ENCODE measurements at places on chromosomes 6 and 20. TPM values are rescaled to one million over a fixed set of nuclear protein-coding genes. Genes with fewer than 3 reads are reported as not detected.

Gene ADGRF4
- 0.10 TPM for total RNA-seq

Gene SS18L1
- 17.1 TPM for total RNA-seq

Gene CRIP3
- total RNA-seq, result not detected

Gene DOK5
- total RNA-seq, result 1.5 TPM

Gene NR2E1
- total RNA-seq, result not detected

Gene DHX35
- 7.2 TPM for total RNA-seq

Gene CDSN
- total RNA-seq, result not detected

GRCh38 chr6:51531623-51532022 lies 555.8 kb downstream of the PKHD1 start:
- DNase-seq, result no peak

GRCh38 chr20:47237715-47238114 lies 118.8 kb downstream of the ZMYND8 start:
- no peak for DNase-seq

GRCh38 chr6:167847936-167848335 lies 21.2 kb downstream of the AFDN start:
- no peak for DNase-seq

DNA sequence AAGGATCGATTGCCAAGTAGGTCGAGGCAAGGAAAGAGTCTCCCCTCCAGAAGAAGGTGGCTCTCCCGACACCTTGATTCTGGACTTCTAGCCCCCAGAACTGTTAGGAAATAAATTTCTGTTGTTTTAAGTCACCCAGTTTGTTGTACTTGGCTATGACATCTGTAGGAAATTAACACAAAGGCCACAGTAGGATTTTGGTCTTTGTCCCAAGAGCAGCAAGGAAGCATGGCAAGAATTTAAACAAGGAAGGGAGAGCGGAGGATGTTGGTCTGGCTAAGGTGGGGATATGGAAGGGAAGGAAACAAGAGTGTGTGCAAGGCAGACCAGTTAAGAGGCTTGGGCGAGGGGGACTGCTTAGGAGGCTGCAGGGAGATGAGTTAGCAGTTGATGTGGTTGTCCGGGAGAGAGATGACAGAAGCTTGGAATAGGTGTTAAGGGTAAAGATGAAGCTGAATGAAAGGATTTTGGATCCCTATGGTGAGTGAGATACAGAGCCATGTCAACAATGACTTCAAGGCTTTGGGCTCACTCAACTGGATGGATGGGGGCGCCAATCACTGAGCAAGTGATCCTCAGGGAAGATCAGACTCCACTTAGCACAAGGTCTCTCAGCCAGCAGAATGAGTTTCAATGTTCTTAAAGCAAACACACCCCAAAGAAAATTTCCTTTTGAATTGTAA lies 140.5 kb upstream of the ZNF217 start:
- no peak for DNase-seq

GRCh38 chr20:40148886-40149285 lies 540.1 kb downstream of the MAFB start:
- no peak for DNase-seq

GRCh38 chr20:47735412-47736400 lies 49.6 kb downstream of the SULF2 start:
- no peak for DNase-seq

GRCh38 chr6:24968783-24969182 lies 33.0 kb upstream of the RIPOR2 start:
- DNase-seq, result no peak

GRCh38 chr6:16991981-16992629 lies 109.7 kb upstream of the STMND1 start:
- DNase-seq, result no peak

GRCh38 chr6:169536446-169537170 lies 165.2 kb downstream of the WDR27 start:
- no peak for DNase-seq

DNA sequence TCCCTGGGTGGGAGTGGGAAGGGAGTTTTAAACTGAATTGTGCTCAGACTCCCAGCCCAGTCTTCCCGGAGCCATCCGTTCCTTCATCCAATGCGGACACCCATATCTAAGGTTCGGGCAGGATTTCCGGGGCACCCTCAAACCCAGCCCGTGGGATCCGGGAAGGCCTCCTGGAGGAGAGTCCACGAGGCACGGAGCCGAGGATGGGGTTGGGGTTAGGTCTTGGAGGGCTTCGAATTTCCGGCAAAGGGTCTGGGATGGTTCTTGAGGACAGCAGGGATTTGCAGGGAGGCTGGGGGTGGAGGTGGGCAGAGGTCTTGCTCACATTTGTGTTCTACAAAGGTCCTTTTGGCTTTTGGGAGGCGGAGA lies 49.5 kb upstream of the SLC32A1 start:
- DNase-seq, result no peak

DNA sequence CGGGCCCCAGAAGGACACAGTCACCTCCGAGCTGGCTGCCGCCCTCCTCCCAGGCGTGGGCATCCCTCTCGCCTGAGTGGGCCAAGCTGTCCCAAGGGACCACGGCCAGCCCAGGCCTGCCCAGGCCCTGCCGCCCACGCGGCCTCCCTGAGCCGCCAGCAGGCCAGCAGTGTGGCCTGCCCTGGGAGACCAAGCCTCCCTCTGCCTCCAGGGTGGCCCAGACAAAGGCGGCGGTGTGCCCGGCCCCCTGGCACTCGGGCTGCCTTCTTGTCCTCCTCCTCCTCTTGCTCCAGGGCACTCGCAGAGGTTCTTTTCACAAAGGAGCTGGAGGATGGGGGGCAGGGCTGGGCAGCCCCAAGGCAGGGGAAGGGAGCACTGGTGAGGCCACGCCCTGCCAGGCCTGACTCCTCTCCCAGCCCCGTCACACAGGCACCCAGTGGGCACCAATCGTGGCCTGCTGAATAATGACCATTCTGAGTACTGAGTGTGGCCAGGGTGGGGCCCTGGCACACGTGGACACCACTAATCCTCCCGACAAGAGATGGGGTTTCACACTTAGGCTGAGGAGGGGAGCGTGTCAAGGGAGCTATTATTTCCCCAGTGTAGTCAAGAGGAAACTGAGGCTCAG lies 25.3 kb downstream of the NOL4L start:
- no peak for DNase-seq

- no peak for DNase-seq
These were observed 39.0 kb upstream of the MDFI start for GRCh38 chr6:41599015-41599851.

GRCh38 chr6:165390475-165390874 lies 81.1 kb upstream of the C6orf118 start:
- no peak for DNase-seq
